Frontal cortex (tissue), 4 donors: ENCODE measurements at places on chromosomes 7 and 10.

- DNase-seq, result no peak
Measured at GRCh38 chr10:100736809-100737354, 8.5 kb upstream of the PAX2 start.

DNA sequence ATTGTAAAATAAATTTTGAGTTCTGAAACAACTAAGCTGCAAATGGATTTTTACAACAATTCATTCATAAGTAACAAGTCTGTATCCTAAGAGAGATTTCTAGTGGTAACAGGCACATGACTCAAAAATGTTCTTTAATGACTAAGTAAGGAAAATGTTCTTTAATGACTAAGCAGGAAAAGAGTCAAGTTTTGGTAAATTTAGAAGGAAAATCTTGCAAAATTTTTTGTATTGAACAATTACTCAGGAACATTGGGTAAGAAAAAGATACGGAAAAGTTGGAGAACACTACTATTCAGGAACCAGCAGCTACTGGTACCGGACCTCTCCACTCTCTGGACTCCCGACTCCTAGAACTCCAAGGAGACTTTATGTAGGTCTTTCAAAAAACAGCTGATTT, 33.5 kb downstream of the HYCC1 start:
- DNase-seq, result no peak

GRCh38 chr10:94174838-94175237, 181.1 kb downstream of the PLCE1 start:
- DNase-seq, result no peak

GRCh38 chr10:19041171-19041570, 7.4 kb upstream of the MALRD1 start:
- no peak for DNase-seq

DNA sequence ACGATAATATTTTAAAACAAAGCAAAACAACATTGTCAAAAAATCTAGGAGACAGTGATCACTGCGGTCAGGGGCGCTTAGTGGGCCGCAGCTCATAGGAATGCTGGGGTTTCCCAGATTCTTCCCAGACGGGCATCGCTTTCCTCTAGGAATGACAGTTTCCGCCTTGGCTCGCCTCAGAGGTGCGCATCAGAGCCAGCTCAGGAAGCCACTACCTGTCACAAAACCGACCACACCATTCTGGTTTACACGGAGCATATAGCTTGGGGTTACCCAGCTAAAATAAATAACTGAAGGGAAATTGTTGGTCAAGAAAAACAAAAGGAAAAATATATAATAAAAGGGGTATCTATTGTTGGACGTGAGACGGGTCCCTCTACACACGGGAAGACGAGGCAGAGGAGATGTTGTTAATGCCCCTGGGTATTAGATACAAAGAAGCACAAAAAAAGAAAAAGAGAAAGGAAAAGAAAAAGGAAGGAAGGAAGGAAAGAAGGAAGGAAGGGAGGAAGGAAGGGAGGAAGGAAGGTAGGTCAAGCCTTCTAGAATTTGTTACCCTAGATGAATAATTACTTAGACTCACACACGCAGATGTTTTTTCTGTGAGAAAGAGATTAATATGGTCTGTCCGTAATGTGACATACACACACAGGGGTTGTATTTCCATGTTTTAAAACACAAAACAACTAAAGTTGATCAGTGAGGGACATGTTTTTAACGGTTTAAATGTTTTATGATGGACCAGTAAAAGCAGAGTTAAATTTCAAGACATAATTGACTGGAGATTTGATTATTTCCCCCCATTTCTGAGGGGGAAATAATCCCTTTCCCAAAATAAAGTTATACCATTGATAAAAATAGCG, 292.4 kb upstream of the NFE2L3 start:
- DNase-seq, result no peak

DNA sequence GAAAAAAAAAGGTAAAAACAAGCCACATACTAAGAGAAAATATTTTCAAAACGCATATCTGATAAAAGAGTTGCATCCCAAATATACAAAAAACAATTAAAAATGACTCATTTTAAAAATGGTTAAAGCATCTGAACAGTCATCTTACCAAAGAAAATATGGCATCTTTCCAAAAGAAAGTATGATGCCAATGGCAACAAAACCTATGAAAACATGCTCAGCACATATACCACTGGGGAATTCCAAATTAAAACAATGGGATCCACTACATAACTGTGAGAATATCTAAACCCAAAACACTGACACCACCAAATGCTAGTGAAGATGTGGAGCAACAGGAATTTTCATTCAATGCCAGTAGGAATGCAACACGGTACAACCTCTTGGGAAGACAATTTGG, 39.3 kb downstream of the VSTM2A start:
- DNase-seq, result no peak

- DNase-seq, result no peak
Measured at GRCh38 chr10:71081229-71081560, 131.2 kb upstream of the UNC5B start.

- DNase-seq, result no peak
Measured at GRCh38 chr7:139731802-139732470, 45.9 kb downstream of the HIPK2 start.

- DNase-seq, result no peak
Measured at GRCh38 chr7:116832692-116833091, 29.7 kb upstream of the CAPZA2 start.

- no peak for DNase-seq
Measured at GRCh38 chr7:106652909-106653308, 8.0 kb downstream of the CCDC71L start.

GRCh38 chr7:55540226-55540858, 32.0 kb downstream of the VOPP1 start:
- DNase-seq, result no peak
